Cardiac septum (tissue), 1 donor: ENCODE measurements at places on chromosomes 3 and 15.
A peak's percentile ranks its signal among the peaks of the same experiment; 100 is the strongest.

GRCh38 chr15:83928392-83928734, 274.4 kb downstream of the ADAMTSL3 start:
- DNase-seq = no peak

- DNase-seq = no peak
These were observed 30.8 kb upstream of the RPN1 start for GRCh38 chr3:128681369-128681829.

DNA sequence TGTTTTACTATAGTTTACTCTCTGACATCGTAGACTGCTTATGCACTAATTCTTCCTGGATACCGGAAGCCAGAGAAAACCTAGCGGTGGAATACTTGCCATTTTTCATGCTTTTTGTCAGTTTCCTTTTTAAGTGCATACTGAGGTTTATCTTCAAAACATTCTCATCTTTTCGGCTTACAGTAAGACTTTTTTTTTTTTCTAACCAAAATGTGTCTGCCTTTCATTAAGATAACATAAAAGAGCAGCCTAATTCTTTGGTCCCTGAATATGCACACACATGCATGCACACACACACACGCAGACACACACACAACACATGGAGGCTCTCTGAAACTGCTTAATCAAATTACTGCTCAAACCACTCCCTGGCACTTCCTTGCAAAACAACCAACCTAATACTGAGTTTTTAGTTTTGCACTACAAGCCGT, 1.3 kb downstream of the ZNF445 start:
- DNase-seq = no peak

DNA sequence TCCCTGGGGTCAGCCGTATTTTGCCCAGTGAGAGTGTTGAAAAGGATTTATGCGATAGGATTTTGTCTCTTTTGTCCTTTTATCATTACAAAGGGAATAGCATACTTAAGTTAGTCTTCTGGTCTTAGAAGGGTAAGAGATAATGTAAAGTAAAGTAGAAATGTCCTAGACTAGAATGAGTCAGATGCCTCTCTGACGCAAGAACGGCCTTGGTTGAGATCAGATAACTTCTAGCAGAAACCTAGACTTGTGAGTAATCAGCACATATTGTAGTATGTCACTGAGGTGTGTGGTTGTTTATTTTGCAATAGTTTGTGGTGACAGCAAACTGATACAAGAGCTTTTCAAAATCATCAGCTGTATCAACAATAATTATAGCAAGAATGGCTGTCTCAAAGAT, 866.1 kb downstream of the NSUN3 start:
- no peak for DNase-seq

DNA sequence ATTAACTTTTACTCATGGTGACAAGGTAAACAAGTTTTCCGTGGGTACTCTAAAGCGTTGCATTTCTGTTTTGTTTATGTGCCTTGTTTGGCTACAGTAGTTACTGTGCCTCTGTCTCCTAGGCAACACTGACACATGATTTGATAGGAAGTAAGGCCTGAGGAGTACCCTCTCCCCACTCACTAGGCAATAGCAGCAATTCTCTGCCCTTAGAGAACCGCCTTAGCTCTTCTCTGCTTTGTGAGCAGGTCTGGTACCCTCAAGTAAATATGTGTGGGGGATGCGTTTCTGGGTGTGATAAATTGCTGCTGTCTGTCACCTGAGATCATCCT, at the start of gene IL5RA:
IL5RA (minus strand) TSS at position 76 of the 332 bp plus-strand sequence. CDS start 5,390 bp downstream, outside the sequence.
- no peak for DNase-seq

GRCh38 chr15:75450307-75451201, 936 bp downstream of the SIN3A start:
- peak; percentile 99 for DNase-seq

GRCh38 chr3:179072100-179072438, 460 bp upstream of the ZMAT3 start:
- no peak for DNase-seq

DNA sequence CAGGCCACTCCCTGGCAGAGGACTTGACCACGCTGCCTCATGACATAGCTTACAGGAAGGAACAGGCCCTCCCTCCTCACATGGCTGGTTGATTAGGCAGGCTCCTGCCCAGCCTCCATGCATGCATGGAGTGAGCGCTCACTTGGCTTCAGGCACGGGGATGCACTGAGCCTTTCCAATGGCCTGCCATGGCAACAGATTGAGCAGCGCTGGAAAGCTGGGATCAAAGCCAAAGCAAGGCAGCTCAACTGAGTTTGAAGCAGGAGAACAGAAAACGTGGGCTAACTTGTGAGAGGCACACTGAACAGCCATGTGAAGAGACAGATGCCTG, 5.9 kb upstream of the GRAMD2A start:
- peak; percentile 91 for DNase-seq

- no peak for DNase-seq
These were observed 68.8 kb upstream of the IL12A start for GRCh38 chr3:159919873-159920272.

DNA sequence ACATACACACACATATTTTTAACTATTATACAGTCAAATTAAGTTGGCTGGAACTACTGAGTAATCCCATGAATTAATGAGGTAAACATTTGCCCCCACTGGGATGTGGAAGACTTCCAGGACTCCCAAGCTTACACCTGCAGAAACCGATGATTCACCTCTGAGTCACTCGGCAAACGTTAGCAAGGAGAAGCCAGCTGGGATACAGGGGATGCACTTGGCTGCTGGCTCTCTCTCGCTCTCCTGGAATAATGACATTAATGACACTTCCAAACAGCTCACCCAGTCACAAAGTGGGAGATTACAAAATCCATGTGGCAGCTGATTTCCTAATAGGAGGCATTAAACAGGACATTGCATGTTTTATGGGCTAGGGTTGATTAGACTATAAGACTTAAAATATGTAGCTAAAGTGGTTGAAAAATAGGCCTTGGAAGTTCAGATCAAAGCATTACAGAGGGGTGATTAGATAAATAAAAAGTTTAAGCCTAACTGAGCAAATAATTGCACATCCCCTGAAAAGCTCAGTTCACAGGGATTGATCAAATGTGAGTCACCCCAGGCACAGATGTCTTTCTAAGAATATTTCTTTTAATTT, 500.9 kb downstream of the SOX2 start:
- no peak for DNase-seq

DNA sequence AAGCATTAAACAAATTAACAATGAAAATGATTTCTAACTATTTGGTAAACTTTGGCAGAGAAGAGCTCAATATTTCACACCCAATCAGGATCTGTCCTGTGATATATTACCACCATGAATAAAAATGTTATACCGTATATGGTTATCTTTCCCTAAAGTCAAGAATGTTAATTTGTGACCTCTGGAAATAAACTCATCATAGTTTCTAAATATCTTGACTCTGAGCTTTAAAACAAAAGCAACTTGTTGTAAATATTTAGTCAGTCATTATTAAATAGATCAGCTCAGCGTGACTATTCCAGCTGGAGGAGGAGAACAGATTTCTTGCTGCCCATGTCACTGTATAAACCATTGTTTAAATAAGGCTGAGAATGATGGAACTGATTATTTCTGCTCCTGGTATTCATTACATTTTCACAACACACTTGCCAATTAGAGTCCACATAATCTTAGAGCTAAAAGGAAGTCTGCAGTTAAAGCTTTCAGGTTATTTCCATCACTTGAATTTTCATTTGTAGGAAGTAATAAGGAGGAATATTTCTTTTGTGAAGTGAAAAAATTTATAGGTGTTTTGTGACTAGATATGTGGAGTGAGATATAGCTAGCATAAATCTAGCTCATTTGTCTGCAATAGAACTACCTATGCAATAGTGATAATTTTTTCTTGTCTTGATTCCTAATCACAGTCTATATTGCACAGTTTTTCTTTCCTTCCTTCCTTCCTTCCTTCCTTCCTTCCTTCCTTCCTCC, 106.5 kb upstream of the P2RY1 start:
- DNase-seq = no peak

DNA sequence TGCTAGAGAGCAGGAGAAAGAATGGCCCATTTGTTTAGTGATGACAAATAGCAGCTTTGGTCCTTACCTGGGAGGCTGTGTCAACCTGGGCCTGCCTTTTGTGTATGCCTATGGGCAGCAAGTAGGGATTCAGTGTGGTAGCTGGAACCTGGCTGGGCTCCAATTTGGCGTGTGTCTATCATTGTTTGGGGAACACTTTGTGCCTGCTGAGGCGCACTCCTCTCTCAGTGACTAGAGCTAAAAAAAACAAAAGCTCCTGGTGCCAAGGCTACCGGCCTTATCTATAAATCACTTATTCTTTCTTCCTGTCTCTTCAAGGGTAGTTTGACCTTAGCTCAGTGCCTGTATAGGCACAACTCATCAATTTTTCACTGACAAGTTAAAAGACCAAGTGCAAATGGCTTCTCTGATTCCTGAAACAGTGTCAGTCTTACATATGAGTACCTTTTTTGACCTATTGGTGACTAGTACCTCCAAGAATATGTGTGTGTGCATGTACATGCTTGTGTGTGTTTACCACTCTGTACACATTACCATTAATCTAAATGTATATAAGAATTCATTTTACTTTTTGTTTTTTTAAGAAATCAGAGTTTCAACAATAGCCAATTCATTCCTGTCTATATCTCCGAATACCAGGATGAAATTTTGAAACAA, 54.6 kb downstream of the GMNC start:
- peak; percentile 81 for DNase-seq

- no peak for DNase-seq
These were observed 1.8 kb downstream of the ARL8B start for GRCh38 chr3:5123937-5124336.

GRCh38 chr3:165603196-165603595, 234.0 kb downstream of the BCHE start:
- DNase-seq = no peak

DNA sequence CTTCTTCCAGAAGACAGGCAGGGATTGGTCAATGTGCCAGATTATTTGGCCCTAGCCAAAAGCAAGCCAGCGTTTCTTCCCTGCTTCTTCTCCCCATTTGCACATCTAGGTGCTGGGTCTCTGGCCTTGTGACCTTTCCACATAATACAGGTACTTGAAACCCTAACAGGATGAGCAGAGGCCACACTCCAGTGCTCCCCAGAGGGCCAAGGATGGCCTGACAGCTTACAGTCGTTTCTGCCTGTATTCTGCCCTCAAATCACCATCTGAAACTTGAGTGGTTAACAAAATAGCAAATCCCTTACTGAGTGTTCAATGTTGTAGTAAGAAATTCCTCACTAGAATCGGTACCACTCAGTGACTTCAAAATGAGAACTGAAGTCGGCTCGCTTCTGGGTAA, 29.1 kb downstream of the MKRN2 start:
- DNase-seq = no peak

GRCh38 chr3:64067506-64068346, 44.4 kb upstream of the PSMD6 start:
- DNase-seq = no peak

DNA sequence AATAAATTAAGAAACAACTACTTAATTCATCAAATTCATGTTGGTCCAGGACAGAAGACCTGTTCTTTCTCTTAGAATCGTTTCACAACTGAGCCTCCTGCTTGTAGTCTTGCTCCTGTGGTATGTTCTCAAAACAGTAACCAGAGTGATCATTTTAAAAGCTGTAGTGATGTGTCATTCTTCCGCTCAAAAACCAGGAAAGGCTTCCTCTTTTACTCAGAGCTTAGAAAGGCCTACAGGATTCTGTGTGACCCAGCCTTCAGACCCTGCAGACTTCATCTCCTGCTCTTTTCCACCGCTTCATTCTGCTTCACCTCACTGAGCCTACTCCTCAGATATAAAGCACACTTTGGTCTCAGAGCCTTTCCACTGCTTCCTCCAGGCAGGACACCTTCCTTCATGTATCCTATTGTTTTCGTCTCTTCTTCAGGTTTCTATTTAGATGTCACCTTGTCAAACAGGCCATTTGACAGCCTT, 22.7 kb downstream of the ST6GAL1 start:
- no peak for DNase-seq

DNA sequence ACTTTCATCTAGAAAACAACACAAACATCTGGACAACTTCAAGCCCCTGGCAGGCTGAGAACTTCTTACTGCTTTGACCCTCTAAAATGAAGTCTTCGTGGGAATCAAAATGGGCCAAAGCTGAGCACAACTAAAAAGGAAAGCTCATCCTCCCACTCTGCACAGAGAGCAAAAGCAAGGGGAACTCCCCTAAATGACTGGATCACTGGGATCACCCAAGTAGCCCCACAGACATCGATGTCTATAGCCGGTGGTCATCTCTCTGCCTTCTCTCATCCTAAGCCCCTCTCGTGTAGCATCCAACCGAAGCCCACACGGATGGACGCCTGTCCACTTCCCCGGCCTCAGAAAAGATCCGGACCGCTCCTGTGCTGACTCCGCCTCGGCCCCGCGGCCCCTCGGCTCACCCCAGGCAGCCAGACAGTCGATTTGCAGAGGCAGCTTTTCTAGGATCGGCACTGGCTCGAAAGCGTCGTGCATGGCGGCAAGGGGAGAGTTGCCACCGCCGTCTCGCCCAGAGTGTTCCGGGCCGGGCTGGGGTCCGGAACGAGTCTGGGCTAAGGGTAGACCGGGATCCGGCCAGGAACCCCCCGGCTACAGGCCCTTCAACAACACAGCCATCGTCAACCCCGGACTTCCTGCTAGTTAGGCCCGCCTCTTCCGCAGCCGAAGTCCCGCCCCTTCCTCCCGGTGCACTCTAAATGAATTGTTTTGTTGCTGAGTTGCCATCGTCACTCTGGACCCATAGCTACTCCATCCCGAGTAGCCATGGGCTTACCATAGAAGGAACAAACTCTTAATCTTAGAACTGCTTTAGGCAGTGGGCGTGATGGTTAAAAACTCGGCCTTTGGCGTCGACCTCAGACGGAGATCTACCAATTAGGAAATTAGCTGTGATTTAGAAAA, at the start of gene VPS39:
VPS39 (minus strand) TSS at position 631 of the 906 bp plus-strand sequence; CDS start at position 480, 151 bp downstream.
- peak; percentile 93 for DNase-seq

GRCh38 chr3:123384256-123384655, 64.6 kb downstream of the ADCY5 start:
- DNase-seq = no peak

DNA sequence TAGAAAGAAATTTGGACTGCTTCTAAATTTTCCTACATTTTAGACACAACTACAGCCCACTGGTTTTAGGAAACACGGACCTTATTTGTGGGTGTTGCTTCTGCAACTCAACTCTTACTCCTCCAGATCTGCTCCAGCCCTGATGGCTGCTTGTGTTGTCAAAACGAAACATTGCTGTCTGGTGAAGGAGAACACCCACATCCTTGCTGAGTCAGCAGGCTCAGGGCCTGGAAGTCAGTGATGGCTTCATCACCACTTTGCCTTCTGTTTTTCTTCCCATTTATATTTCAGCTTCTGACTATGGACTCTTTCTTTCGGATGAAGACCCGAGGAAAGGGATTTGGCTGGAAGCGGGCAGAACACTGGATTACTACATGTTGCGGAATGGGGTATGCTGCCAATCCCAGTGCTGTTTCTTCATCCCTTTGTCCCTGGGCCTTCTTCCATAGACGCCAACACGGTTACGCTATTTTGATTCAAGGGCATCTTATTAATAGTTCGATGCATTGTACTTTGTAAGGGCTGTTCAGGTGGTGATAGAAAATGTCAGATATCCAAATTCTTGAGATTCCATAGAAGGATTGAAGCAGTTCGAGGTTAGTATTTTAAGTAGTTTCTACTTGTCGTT, 392.6 kb upstream of the TPM1 start:
- DNase-seq = no peak
